Stimulated activated CD8-positive, alpha-beta memory T cell treated with anti-CD3 and anti-CD28 coated beads, Interleukin-2, amount 100 ng/mL, for 1 hour (primary cell): ENCODE measurements at places on chromosomes 2 and 18.

DNA sequence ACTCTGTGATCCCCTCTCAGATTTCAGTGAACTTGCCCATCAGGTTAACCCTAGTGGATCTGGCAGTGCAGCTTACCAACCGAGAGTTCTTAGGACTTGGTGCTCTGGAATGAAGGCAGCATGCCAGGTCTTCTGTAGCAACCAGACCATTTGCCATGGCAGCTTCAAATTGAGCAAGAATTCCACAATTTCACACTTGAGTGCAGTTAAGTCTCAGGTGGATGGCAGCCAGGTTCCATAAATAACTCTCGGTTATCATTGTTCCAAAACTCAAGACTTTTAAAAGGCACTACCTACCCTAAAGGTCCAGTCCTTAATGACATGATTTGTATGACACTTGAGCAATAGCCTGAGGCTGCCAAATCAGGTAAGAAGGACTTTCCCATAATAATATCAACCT, 48.1 kb downstream of the GALNT3 start:
- DNase-seq, result no peak

DNA sequence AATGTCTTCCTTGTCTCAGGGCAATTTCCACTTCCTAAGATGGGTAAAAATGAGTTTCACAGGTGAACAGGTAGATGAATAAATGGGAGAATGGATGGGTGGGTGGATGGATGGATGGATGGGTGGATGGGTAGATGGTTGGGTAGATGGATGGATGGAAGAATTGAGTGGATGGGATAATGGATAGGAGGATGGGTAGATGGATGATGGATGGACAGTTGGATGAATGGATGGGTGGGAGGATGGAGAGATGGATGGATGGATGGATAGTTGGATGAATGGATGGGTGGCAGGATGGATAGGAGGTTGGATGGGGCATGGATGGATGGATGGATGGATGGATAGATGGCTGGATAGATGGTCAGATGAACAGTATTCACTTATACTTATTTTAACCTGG, 90.9 kb downstream of the LRRC30 start:
- DNase-seq, result no peak

DNA sequence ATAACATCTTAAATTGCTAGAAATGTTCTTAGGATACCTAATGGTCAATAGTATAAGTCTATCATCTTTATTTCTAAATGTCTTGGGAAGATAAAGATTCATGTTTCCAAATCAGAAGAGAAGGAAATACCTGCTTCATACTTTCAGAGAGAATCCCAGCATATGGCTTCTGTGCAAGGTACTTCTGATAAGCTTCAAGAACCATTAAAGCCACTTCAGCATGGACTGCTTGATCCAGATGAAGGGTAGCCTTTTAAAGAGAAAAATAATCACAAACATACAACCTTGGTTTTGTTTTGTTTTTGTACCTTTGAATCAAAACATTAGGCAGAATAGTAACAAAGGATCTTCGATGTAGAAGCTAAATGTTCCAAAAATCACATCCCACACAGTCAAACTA, 44.0 kb downstream of the EPG5 start:
- no peak for DNase-seq

DNA sequence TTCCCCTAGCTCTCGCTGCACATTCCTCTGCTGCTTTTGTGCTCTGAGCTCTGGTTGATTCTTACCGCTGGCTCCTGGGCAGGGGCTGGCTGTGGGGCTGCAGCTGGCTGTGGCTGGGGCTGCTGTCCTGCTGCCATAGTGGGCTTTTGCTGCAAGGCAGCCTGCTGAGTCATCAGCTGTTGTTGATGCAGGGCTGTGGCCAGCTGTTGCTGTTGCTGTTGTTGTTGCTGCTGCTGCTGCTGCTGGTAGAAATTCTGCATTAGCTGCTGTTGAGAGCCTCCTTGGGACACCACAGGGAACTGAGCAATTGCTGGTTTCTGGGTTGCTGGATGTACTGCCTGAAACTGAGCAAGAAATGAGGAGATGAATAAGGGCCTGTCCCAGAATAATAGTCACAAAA, 77.2 kb upstream of the NFU1 start:
- no peak for DNase-seq

- no peak for DNase-seq
Observed at GRCh38 chr2:10798783-10799182, 13.8 kb downstream of the PDIA6 start.

DNA sequence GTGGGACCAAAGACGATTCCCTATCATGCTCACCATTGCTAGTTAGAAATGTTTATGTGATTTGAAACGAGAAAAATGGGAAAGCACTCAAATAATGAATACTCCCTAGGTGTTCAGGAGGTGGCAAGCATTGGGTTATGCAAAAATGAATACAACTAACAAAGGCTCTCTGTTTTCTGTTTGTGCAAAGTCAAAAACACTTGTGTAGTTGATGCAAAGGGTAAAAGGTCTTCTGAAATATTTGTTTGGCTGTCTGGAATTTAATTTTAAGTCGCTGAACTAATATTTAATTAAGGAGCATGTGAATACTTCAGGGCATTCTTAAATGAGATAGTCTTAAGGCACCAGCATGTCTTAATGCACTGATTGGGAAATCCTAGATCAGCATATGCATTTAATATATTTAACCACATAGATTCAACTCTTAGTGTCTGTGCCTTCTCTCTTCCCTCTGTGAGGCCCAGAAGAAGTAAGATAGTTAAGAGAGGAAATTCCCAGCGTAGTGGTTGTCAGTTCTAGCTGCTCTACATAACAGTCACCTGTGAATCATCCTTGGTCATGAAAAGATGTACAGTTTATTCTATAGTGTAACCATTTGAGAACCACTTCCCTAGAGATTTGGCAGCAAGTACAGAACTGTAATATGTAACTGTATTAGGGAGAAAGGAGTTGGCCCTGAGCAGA, 111.9 kb downstream of the EPC2 start:
- no peak for DNase-seq

DNA sequence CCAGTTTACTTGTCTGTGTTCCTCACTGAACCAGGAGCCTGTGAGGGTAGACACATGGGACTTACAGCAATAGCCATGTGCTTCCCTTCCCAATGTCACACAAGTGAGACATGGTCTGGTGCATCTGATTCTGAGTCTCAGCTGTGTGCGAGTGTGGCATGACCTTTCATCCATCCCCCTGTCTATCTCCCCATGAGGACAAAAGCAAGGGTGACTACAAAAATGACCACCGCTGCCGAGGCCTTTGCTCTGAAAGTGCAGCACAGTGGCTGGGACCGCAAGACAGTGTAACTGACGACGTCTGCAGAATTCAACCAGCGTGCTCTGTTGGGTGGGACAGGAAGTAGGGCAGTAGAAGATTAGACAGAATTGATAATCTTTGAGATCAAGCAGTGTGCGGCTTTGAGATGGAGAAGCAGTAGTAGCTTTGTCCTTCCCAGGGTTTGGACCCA, 50.5 kb downstream of the RAB31 start:
- no peak for DNase-seq

- no peak for DNase-seq
Observed at GRCh38 chr2:1818404-1818803, 74.1 kb upstream of the PXDN start.

GRCh38 chr2:44825702-44826101, 115.8 kb upstream of the SIX3 start:
- no peak for DNase-seq

GRCh38 chr2:48510329-48510728, 19.6 kb upstream of the STON1 start:
- DNase-seq, result no peak

GRCh38 chr2:162265666-162266459, 22.6 kb upstream of the FAP start:
- no peak for DNase-seq

- no peak for DNase-seq
Observed at GRCh38 chr2:216151313-216152025, 42.3 kb downstream of the XRCC5 start.

DNA sequence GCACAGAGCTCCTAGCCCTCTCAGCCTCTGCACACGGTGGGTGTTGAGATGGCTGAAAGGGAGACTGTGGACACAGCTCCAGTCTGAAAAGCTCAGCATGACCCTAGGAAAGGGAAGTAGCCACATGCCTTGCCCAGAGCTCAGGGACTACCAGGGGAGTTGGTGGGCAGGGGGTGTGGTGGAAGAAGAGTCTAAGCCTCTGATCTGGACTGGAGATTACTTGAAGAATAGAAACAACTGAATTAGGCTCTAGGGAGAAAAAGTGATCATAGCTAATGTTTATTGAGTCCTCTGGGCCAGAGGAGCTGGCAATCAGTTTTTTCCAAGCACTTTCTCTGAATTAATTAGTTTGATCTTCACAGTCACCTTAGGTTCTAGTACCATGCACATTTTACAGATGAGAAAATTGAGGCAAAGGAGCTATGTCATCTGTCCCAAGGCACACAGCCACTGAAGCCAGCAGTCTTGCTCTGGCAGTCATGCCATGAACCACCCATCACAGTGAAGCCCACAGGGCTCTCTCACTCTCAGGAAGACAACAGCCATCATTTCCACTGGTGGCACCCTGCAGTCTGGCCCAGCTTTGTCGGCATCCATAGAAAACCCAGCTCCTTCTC, 10.3 kb downstream of the SDC1 start:
- DNase-seq, result no peak

DNA sequence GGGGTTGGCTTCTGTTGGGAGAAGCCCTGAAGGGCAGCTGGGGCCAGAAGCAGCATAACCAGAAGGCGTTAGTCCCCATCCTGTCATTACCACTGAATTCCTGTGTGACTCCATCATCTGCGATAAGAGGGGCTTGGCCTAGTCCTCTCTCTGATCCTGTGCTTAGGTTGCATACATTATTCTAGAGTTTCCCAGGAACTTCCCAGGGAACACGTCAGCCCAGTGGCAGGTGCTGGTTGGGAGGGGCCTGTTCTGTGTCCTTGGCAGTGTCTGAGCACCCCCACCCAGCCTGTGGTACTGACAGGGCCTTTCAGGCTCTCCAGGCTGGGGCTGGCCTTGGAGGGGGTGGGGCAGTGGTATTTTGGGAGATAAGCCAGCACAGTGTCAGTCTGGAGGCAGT, 4.5 kb upstream of the TOGARAM2 start:
- no peak for DNase-seq

- DNase-seq, result no peak
Observed at GRCh38 chr2:177551989-177552421, 159.4 kb downstream of the AGPS start.

DNA sequence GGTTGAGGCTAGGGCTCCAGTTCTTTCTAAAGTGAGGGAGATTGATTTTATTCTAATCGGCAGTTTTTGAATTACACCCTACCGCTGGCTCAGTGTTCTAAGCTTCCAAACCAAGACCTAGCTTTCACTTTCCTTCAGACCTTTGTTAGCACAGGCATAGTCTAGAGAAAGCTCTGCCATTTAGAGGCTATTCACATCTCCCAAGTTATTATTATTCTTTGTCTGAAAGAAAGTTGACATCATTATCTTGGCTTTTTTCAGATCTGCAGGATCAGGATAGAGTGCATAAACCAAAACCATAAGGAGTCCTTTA, 276.8 kb downstream of the ASXL3 start:
- no peak for DNase-seq

GRCh38 chr2:74181739-74182138, 3.1 kb upstream of the MOB1A start:
- DNase-seq, result no peak

DNA sequence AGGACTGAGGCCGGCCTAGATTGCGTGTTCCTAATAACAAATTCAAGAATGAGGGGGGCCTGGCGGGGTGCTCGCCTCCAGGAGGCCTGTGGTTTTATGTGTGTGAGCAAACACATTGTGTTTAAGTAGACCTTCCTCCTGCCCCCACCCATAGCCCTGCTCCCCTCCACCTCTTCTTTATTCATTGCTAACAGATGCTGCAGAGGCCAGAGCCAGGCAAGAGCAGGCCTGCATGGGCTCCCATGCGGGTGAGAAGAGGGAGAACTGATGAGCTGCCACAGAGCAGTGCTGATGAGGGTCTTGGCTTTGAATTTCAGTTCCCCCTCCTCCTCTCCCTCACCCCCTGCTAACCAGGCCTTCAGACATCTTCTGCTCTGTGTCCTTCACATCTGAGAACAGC, 154.6 kb downstream of the OSR1 start:
- DNase-seq, result no peak

DNA sequence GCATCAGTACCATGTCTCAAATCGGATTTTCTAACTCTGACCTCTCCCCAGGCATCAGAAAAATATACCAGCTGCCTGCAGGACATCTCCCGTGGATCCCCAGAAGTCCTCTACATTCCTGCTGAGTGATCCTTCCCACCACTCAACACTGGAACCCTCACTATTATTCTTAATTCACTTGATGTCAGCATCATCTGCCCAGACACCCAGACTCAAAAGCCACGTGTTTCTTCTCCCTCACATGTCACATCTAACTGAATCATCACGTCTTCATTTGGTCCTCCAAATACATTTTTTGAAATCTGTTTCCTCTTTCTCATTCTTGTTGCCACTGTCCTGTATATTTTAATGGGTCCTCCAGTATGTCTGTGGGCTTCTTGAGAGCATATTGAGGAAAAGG, 218.6 kb downstream of the HRH4 start:
- no peak for DNase-seq

DNA sequence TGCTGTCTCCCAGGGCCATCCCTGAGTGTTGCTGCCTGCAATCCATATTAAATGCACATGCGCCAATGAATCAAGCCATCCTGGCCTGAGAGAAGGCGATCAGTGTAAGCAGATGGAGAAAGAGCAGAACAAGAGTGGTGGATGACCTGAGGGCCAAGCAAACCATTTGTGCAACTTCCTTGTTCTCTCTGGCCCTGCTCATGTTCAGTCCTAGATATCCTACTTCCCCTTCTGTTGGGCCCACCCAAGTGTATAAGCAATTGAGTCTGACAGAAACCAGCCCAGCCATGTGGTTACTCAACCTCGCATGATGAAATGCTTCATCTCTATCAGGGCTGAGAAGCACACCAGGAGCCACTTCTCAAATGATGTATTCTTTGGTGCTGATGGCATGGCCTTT, 383.1 kb upstream of the ID2 start:
- no peak for DNase-seq

DNA sequence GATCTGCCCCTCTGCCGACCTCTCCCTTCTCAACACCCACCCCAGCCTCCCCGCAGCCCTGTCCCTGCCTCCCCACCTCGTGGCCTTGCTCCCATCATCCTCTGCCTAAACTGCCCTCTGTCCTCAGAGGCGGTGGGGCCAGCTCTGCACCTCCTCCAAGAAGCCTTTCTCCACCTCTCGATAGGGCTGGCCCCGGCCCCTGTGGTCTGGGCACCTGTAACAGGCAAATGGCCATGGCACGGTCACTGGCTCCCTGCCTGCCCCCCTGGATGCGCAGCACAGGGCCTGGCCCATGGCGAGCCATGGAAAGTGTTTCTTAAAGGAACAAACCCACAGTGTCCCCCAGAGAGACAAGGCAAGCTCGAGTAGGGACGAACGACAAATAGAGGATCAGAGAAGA, 42.0 kb downstream of the MYO7B start:
- DNase-seq, result no peak
